SW 1271 (cell line): ENCODE measurements at places on chromosomes 1 and 21.
A peak's percentile ranks its signal among the peaks of the same experiment; 100 is the strongest.

- no peak for DNase-seq
Observed at GRCh38 chr1:220707160-220707559, 17.0 kb downstream of the C1orf115 start.

DNA sequence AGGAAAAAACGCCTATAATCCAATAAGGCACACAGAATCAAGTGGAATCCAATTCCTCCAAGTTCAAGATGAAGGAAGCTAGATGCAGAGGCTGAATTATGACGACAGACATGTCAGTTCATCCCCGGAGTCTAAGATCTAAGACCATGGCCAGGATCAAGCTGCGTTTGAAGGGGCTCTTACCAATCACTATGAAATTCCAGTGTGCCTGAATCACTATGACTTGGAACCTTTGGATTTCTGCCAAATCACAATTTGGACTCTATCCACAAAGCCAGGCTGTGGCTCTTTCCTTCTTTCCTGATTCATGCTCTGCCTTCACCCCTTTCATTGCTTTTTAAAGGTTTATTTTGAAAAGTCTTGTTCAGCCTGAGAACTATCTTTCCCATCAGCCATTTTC is 17.1 kb downstream of the OLIG2 start:
- DNase-seq = peak; percentile 66

- peak; percentile 46 for DNase-seq
Observed at GRCh38 chr1:154669464-154670282, 61.7 kb upstream of the ADAR start.

GRCh38 chr1:246510147-246511030 is 3.3 kb upstream of the SMYD3 start:
- no peak for DNase-seq

DNA sequence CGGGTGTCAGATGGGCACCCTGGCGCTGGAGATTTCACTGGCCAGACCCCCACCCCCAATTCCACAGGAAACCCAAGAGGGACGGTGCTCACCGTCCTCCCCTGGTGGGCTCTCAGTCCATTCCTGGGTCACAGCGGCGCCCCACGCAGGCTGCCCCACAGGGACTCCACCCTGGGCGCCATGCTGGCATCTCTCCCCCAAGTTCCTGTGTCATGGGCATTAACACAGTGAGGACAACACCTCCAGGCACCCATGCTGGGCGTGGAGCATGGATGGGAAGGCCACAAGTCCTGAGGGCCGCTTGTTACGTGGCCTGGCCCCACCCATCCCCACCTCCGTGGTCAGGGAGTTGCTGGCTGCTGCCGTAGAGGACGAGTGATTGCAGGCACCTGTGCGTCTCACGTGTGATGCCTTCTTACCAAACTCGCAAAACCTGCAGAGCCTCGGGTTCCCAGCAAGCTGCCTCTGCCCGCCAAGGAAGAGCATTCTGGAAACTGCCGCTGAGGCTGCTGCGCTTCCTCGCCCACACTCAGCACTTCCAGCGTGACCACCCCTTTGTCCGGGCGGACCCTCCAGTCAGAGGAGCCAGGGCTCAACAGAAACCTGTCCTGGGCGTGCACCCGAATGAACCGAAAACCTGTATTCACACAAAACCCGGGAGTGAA is 60.3 kb downstream of the SLX9 start:
- DNase-seq = no peak

GRCh38 chr21:43739621-43740435 is 20.9 kb downstream of the PDXK start:
- DNase-seq = no peak

DNA sequence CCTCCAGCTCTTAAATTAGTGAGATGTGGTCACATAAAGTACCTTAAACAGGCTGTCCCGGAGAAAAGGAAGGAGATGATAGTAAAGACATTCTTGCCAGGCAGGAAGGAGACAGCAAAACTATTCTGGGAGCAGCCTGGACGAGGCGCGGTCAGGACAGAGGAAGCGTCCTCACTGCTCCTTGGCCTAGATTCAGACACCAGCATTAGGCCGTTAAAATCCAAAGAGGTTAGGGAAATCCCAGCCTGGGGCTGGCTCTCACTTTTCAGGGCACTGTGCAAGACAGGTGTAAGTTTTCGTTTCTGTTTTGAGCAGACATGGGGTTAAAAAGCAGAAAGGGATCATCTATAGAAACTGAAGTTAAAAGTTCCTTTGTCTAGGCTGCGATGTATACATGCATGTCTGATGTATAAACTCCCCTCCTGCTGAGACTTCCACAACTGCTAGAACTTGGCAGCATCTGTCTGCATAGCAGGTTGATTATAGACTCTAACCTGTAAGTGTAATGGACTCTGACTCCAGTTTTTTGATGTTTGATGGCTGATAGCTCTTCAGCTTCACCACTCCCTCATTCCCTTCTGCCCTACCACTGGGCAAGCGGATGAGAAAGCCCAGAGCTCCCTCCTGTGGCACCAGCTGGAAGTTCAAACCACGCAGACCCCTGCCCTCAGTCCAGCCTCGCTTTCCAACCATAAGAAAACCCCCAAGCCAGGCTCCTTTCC is 21.5 kb downstream of the STPG1 start:
- DNase-seq = no peak

- DNase-seq = no peak
Observed at GRCh38 chr1:114700036-114700600, 4.8 kb upstream of the AMPD1 start.

DNA sequence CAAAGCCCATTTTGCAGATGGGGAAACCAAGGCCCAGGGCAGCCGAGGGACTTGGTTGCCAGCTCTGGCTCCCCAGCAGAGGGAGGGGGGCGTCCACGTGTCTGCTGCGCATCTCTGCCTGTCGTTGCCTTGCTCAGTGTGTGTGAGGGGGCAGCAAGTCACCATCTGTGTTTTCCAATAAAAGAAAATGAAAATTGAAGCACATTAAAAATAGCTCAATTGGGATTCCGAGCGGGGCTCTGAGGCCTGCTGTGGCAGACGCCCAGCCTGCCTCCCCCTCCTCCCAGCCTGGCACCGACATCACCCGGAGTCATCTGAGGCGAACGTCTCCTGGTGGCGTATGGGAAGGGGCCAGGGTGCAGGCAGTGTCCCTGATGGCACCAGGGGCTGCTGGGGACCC is 51.2 kb downstream of the EPHB2 start:
- DNase-seq = no peak

GRCh38 chr1:65332821-65333220 is 23.5 kb downstream of the DNAJC6 start:
- DNase-seq = no peak

GRCh38 chr1:224205438-224205840 is 22.4 kb downstream of the DEGS1 start:
- no peak for DNase-seq

GRCh38 chr1:117613249-117613968 is 7.6 kb downstream of the TENT5C start:
- DNase-seq = no peak

GRCh38 chr1:172350856-172351255 is 69.6 kb upstream of the C1orf105 start:
- DNase-seq = no peak

- DNase-seq = peak; percentile 25
Observed at GRCh38 chr1:18820791-18821641, 38.4 kb downstream of the TAS1R2 start.

DNA sequence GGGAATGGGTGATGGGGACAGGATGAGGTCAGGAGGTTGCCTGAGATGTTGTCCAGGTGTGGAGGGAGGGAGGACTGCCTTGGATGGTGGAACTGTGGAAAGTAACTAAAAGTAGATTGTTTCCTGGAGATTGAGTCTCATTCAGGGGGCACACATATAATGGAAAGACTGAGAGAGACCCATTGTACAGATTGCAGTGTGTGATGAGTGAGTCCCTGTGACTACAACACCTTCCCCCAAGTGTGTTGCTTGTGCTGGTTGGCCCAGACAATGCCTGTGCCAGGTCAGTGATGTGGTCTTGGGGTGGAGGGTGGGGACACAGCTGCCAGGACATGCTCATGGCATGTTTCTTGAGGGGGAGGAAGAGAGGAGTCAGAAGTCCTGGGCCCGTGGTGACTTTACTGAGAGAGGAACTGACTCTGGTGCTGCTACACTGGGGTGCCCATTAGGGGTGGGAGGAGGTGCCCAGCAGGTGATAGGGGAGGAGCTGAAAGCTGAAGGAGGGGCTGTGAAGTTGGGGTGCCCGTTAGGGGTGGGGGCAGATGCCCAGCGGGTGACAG is 5.2 kb downstream of the SNAP47 start:
- no peak for DNase-seq

DNA sequence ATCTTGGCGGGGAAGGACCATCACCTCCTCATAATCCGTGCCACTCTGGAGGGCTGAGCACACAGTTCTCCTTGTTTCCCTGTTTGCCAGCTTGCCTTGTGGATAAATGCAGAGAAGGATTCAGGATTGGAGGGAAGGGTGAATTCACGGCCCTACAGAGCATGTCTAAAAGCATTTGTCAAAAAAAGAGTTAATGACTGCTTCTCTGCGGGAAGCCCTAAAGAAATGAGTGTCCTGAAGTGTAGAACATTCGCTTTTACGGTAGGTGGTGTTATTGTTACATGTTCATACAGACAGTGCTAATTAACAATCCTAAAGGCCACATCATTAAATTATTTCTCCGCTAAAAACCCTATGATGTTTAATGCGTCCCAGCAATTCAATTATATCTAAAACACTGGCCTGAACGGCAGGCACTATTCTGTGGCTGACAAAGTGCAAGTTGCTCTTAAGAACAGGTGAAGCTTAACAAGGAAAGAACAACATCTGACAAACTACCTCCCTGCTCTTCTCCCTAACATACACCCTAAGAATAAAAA is 112.3 kb upstream of the NFIA start:
- DNase-seq = no peak

DNA sequence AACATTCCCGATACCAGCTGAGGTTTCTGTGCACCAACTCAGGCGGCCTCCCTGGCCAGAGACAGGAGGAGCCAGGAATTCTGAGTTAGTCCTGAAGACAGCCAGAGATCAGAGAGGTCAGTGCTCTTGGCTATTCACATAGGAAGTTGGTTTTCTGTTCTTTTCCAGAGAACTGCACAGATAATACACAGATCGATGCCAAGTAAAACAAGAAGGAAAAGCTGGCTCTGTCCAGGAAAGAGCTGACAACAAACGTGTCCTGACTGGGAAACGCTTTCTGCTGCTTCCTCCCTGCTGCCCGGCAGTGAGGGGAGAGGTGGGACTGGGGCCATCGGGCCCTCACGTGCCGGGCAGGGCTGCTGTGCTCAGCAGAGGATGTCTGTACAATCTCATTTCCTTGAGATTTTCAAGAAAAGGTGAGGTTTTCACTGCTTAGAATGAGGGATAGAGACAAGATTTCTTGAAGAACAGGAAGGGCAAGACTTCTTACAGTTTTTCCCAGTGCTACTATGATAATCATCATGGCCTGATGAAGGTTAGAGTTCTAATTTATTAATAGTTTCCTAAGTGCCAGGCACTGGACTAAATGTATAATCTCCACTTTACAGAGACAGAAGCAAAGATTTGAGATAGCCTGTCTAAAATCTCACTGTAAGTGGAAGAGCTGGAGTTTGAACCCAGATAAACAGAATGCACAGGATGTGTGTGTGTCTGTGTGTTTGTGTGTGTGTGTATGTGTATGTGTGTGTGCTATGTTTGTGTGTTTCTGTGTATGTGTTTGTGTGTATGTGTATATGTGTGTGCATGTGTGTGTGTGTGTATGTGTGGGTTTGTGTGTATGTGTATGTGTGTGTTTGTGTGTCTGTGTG is 211.0 kb upstream of the RAB4A start:
- no peak for DNase-seq

GRCh38 chr1:222616525-222616924 is 1.4 kb upstream of the MIA3 start:
- no peak for DNase-seq

DNA sequence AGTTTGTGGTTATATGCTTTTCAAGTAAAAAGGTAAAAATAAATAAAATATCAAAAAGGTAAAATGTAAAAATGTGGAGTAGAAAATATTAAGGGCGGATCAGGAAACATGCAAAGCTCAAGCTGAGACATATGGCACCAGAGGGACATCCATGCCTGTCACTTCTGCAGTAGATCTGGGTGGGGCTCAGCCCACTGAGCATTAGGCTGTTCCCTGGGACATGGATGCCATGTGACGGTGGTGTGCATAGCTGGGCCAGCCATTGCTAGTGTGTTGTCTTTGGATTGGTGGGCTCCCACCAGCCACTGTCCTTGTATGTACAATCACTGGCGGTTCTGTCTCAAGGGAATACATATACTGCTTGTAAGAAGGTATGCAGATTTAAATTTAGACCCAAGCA is 3.0 kb downstream of the TTC13 start:
- DNase-seq = no peak
